ENCODE measurements at places on chromosomes 5 and 9. TPM values are rescaled to one million over a fixed set of nuclear protein-coding genes. Genes with fewer than 3 reads are reported as not detected.

- no peak for DNase-seq
- no peak overlapping the region for H3K27ac ChIP-seq
- no peaks in the 10 kb centered on the region for H3K36me3 ChIP-seq
- no peaks in the 10 kb centered on the region for H3K27me3 ChIP-seq
- no peaks in the 10 kb centered on the region for H3K4me1 ChIP-seq
These were observed 232.0 kb downstream of the IRX1 start for GRCh38 chr5:3827624-3828023.

- peaks cover 12% of the 10 kb centered on the region for H3K36me3 ChIP-seq
- no peak overlapping the region for H3K4me3 ChIP-seq
- H3K27me3 ChIP-seq, result peaks cover 21% of the 10 kb centered on the region
- peak overlapping the region; percentile 44 for H3K27ac ChIP-seq
These were observed 155.7 kb downstream of the RMI1 start for GRCh38 chr9:84136119-84136868.

- H3K27me3 ChIP-seq, result no peaks in the 10 kb centered on the region
- peaks cover 38% of the 10 kb centered on the region for H3K4me1 ChIP-seq
- H3K4me3 ChIP-seq, result no peak overlapping the region
- DNase-seq, result no peak
- peaks cover 10% of the 10 kb centered on the region for H3K36me3 ChIP-seq
These were observed 228.7 kb downstream of the DCP2 start for GRCh38 chr5:113205323-113205722.

DNA sequence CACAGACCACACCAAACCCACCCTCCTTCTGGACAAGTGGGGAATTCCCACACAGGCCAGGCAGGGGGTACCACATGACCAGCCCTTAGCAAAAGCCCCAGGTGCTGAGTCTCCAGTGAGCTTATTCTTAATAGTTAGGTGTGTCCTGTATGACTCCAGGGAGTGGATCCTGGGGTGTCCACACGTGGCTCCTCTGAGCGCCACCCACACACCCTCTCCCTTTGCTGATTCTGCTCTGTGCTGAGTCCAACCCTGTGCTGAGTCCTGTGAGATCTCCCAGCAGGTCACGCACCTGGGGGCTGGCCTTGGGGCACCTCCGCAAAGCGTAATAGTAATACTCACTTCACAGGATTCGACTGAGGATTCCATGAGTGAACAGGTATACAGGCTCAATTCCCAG is 12.7 kb downstream of the LRRC14B start:
- DNase-seq, result no peak
- no peak overlapping the region for H3K27ac ChIP-seq
- H3K4me1 ChIP-seq, result peaks cover 10% of the 10 kb centered on the region
- peaks cover 11% of the 10 kb centered on the region for H3K36me3 ChIP-seq
- H3K27me3 ChIP-seq, result no peaks in the 10 kb centered on the region
- H3K4me3 ChIP-seq, result no peak overlapping the region

DNA sequence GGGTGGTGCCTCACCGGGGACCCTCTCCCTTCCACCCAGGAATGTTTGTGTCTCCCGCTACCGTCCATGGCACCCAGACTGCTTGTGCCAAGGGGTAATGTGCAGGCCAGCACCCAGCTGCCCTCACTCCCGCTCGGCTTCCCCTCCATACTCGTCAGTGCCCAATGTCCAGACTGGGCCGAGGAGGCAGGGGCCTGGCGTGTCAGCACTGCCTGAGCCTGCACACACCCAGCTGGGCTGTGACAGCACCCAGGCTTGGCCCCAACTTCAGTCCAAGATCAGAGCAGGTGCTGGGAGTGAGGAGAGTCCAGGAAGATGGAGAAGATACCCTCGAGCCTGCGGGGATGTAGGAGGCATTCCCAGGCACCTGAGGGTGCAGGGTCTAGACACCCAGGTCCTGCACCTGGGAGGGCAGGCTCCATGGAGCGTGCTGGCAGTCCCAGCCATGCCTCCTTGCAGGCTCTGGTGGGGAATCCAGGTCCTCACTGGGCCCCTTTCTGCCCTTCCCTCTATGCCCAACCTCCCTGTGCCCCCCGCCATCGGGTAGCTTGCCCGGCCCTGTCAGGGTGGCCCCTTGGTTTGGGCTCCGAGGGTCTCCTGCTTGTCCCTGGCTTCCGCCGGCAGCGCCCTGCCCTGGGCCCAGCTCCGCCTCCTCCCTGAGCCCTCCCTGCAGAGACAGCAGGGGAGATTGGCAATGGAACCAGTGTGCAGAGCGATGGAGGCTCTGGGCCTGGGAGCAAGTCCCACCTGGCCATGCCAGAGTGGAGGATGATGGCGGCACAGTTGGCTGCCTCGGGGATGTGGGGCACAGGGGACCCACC is 250.8 kb upstream of the EDIL3 start:
- no peak for DNase-seq
- no peaks in the 10 kb centered on the region for H3K36me3 ChIP-seq
- H3K4me3 ChIP-seq, result no peak overlapping the region
- H3K4me1 ChIP-seq, result no peaks in the 10 kb centered on the region

DNA sequence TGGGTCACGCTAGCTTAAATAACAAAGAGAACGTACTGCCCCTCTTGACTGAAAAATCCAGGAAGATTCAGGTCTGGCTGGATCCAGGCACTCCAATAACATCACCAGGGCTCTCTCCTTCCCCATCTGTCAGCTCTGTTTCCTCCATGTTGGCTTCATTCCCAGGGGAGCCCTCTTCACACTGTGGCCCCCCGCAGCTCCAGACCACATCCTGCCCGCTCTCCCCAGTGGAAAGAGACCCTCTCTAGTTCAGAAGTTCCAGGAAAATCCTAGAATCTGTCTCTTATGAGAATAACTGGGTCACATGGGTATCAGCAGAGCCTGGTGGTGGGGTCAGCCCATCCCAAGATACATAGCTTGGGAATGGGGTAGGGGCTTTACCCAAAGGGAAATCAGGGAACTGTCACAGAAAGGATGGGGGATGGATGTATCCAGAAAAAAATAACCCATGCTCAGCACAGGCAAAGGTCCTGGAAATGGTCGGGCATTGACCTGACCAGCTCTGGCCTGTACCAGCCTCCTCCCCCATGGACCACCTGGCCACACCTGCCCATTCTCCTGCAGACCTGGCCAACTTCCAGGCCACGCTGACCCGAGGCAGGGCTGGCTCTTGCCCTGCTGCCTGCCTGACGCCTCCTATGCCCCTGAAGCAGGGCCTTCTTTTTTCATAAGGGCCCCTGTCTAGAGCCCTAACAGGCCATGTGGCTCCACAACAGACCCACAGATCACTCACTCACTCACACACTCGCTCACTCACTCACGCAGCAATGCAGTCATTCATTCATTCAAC is 65.9 kb downstream of the COL23A1 start:
- no peaks in the 10 kb centered on the region for H3K4me1 ChIP-seq
- peaks cover 21% of the 10 kb centered on the region for H3K27me3 ChIP-seq
- no peak overlapping the region for H3K27ac ChIP-seq
- DNase-seq, result no peak
- no peak overlapping the region for H3K4me3 ChIP-seq

GRCh38 chr9:3650994-3651622 is 125.3 kb upstream of the RFX3 start:
- H3K27ac ChIP-seq, result no peak overlapping the region
- H3K27me3 ChIP-seq, result no peaks in the 10 kb centered on the region
- DNase-seq, result no peak
- no peaks in the 10 kb centered on the region for H3K36me3 ChIP-seq
- H3K4me3 ChIP-seq, result no peak overlapping the region

- DNase-seq, result no peak
- H3K4me3 ChIP-seq, result no peak overlapping the region
- no peaks in the 10 kb centered on the region for H3K27me3 ChIP-seq
- H3K4me1 ChIP-seq, result no peaks in the 10 kb centered on the region
These were observed 609.8 kb downstream of the PTPRD start for GRCh38 chr9:10003047-10003446.

- no peak for DNase-seq
- no peak overlapping the region for H3K4me3 ChIP-seq
- H3K36me3 ChIP-seq, result no peaks in the 10 kb centered on the region
- H3K27ac ChIP-seq, result no peak overlapping the region
- no peaks in the 10 kb centered on the region for H3K4me1 ChIP-seq
These were observed 35.1 kb downstream of the FAM81B start for GRCh38 chr5:95426227-95426626.

GRCh38 chr5:121873409-121873808 is 21.7 kb downstream of the FTMT start:
- no peak for DNase-seq
- H3K4me3 ChIP-seq, result no peak overlapping the region
- H3K27ac ChIP-seq, result no peak overlapping the region
- no peaks in the 10 kb centered on the region for H3K36me3 ChIP-seq

GRCh38 chr9:113985968-113986585 is 92.0 kb downstream of the AMBP start:
- DNase-seq, result no peak
- peaks cover 4% of the 10 kb centered on the region for H3K36me3 ChIP-seq
- H3K27me3 ChIP-seq, result no peaks in the 10 kb centered on the region
- no peak overlapping the region for H3K27ac ChIP-seq

DNA sequence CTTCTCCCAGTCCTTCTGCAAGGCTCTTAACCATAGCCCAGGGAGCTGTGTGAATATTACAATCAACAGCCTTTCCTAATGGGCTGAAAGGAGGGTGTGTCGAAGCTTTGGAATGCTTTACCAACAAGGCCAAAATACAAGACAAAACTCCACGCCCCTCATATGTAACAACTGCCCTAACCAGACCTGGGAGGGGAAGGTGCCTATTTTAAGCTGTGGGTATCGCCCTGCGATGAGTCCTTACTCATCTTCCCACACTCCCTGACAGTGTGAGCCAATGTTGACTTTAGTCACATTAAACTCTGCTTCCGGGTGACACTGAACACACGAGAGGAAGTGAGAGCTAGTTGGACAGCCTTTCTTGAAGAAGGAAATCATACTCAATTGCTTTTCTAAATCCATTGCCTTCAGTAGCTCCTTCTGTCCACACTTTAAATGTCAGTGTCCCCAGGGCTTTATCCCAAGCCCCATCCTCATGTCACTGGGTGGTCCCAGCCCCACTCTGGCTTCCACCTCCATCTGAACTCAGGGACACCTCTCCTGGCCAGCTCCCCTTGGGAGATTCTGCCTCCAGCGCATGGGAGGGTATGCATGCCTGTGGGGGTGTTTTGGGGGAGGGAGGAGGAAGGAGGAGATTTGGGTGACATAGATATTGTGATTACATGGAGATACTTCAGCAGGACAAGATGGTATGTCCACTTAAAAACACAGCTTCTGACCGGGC is 6.5 kb upstream of the TBC1D9B start:
- no peaks in the 10 kb centered on the region for H3K36me3 ChIP-seq
- DNase-seq, result peak; percentile 43
- no peak overlapping the region for H3K4me3 ChIP-seq
- H3K27me3 ChIP-seq, result peaks cover 31% of the 10 kb centered on the region
- H3K4me1 ChIP-seq, result peaks cover 11% of the 10 kb centered on the region

DNA sequence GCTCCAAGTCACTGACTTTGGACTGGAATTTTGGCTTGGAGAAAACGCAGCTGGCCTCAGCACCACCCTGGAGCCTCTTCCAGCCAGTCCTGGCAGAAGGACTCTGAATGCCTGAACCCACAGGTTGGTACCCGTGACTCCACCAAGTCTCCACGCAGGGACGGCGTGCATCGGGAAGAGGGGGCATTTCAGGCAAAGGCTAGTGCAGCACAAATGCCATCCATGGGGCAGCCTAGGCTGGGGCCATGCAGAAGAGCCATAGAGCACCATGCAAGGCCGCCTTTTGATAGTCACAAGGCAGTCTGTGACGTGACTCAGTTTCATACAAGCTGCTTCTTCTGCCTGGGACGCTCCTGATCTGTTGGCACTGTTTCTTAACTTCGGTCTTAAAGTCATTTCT is 28.0 kb downstream of the GDNF start:
- H3K36me3 ChIP-seq, result no peaks in the 10 kb centered on the region
- H3K4me3 ChIP-seq, result no peak overlapping the region
- DNase-seq, result no peak
- no peak overlapping the region for H3K27ac ChIP-seq
- no peaks in the 10 kb centered on the region for H3K4me1 ChIP-seq
- peaks cover 53% of the 10 kb centered on the region for H3K27me3 ChIP-seq

DNA sequence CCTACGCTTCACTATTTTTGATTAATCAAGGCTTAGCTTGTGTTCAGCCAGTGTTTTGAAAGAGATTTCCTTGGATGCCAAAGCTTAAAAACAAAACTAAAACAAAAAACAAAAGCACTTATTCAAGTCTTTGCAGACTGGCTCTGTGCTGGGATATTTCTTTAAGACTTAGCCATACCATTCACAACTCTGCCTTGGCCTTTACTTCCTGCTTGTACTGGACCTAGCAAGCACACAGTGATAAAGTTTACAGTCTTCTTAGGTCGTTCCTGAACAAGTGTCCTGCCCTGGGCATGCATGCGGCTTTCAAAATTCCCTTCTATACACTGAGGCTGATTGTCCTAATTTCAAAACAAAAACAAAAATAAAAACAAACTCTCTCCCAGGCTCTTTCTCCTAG is 20.7 kb downstream of the FBXL17 start:
- no peak overlapping the region for H3K27ac ChIP-seq
- no peak overlapping the region for H3K4me3 ChIP-seq
- no peaks in the 10 kb centered on the region for H3K27me3 ChIP-seq
- no peaks in the 10 kb centered on the region for H3K4me1 ChIP-seq
- no peak for DNase-seq
- no peaks in the 10 kb centered on the region for H3K36me3 ChIP-seq

DNA sequence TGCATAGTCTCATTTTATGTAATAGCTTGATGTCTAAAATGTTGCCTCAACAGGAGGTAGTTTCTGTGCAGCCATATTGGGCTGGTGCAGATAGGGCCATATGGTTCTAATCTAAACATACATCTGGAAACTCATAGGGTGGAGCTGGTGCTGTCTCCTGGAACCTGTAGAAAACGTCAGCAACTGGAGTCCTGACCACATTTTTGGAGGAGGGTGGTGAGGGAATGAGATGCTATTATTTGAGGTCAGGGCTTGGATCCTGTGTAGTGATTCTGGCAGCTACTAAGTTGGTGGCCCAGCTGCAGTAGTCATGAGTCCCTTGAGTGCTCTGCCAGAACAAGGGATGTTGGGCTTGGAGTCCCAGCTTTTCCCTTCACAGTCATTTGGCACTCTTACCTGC is 14.1 kb downstream of the MAN2A1 start:
- no peaks in the 10 kb centered on the region for H3K27me3 ChIP-seq
- H3K36me3 ChIP-seq, result no peaks in the 10 kb centered on the region
- no peak overlapping the region for H3K27ac ChIP-seq
- no peak for DNase-seq

- no peak overlapping the region for H3K27ac ChIP-seq
- H3K36me3 ChIP-seq, result no peaks in the 10 kb centered on the region
- H3K4me1 ChIP-seq, result no peaks in the 10 kb centered on the region
These were observed 25.0 kb upstream of the PHYKPL start for GRCh38 chr5:178257650-178258049.

Gene SREK1
- total RNA-seq, result 99.6 TPM

Gene FASTKD3
- 13.5 TPM for total RNA-seq

Gene ODF2
- total RNA-seq, result 33.6 TPM

Gene PLPP1
- total RNA-seq, result 20.2 TPM

Gene RGS7BP
- total RNA-seq, result not detected

Gene FANCG
- total RNA-seq, result 46.2 TPM

Gene RNF224
- total RNA-seq, result 1.6 TPM

Gene PCDHA4
- total RNA-seq, result 5.8 TPM

Gene IL5
- total RNA-seq, result not detected

Gene BTNL8
- not detected for total RNA-seq

Gene S1PR3
- 0.76 TPM for total RNA-seq
